ENCODE measurements at places on chromosomes 7 and 10. TPM values are rescaled to one million over a fixed set of nuclear protein-coding genes. Genes with fewer than 3 reads are reported as not detected.

Gene ARID5B
- total RNA-seq, result 7.4 TPM

DNA sequence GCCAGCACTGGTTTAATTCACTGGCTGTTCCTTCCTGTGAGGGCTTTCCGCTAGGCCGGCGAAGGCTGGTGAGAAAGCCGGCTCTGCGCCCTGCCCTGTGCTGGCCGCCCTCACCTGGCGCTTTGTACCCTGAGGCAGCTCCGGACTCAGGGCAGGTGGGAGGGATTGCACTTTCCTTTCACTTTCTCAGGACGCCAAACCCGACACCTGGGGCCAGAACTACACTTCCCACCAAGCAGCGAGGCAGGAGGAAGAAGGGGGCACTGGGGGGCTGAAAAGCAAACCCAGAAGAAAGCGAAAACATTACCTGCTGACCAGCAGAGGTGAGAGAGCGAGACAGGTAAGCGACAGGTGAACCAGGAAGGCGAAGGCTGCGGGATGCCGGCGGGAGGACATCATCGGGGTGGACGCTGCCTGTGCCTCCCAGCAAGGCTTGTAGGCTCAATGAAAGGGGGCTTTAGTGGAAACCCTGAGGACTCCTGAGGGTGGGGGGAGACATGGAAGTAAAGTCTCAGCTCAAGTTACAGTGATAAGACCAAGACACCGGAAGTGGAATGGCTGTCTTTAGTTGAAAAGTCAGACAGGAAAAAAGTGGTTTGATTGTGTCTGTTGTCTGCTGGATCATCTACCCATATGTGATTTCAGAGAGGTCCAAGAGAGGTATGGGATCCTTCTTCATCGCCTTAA lies at the start of gene RAB19:
TSS of gene RAB19 (plus strand) at position 181 of the 687 bp plus-strand sequence. CDS start 3,589 bp downstream, outside the sequence.
- no peaks in the 10 kb centered on the region for H3K27me3 ChIP-seq
- peaks cover 26% of the 10 kb centered on the region for H3K4me1 ChIP-seq
- H3K4me3 ChIP-seq, result peak within 1 kb of the TSS; percentile 70
- no peaks in the 10 kb centered on the region for H3K36me3 ChIP-seq
- H3K27ac ChIP-seq, result no peak within 1 kb of the TSS
- DNase-seq, result peak; percentile 74

GRCh38 chr7:142961973-142962926 lies at the start of gene KEL:
TSS of gene KEL (minus strand) at chr7:142962363. CDS start at chr7:142962206, 157 bp downstream.
- H3K36me3 ChIP-seq, result no peaks in the 10 kb centered on the region
- peaks cover 13% of the 10 kb centered on the region for H3K4me1 ChIP-seq
- DNase-seq, result no peak
- no peaks in the 10 kb centered on the region for H3K27me3 ChIP-seq
- H3K4me3 ChIP-seq, result no peak within 1 kb of the TSS

Gene CALML5
- 6.3 TPM for total RNA-seq

DNA sequence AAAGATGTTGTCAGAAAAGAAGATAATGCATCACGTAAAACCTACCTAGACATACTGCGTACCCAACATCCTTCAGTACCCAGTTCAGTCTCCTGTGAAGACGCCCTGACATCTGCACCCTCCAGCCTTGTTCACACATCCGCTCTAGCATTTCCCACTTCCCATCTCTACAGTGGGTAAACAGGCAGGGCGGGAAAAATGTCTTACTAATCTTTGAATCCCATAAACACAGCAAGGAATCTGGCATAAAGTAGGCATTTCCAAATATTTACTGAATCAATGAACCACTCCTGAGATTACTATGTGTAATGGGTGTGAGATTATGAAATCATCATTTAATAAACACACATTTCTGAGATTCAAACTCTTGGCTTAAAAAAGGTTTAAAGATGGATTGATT lies 132.8 kb downstream of the GLI3 start:
- no peak for DNase-seq
- no peak overlapping the region for H3K27ac ChIP-seq
- no peaks in the 10 kb centered on the region for H3K4me1 ChIP-seq
- H3K27me3 ChIP-seq, result peaks cover 75% of the 10 kb centered on the region
- no peak overlapping the region for H3K4me3 ChIP-seq
- H3K36me3 ChIP-seq, result no peaks in the 10 kb centered on the region

Measured in PC-9 (cell line).